ENCODE measurements at places on chromosomes 7 and 10.

- DNase-seq: no peak
Observed at GRCh38 chr10:35132727-35133126, 6.1 kb downstream of the CREM start.

GRCh38 chr10:132921086-132921485 lies 21.3 kb downstream of the CFAP46 start:
- DNase-seq: no peak

DNA sequence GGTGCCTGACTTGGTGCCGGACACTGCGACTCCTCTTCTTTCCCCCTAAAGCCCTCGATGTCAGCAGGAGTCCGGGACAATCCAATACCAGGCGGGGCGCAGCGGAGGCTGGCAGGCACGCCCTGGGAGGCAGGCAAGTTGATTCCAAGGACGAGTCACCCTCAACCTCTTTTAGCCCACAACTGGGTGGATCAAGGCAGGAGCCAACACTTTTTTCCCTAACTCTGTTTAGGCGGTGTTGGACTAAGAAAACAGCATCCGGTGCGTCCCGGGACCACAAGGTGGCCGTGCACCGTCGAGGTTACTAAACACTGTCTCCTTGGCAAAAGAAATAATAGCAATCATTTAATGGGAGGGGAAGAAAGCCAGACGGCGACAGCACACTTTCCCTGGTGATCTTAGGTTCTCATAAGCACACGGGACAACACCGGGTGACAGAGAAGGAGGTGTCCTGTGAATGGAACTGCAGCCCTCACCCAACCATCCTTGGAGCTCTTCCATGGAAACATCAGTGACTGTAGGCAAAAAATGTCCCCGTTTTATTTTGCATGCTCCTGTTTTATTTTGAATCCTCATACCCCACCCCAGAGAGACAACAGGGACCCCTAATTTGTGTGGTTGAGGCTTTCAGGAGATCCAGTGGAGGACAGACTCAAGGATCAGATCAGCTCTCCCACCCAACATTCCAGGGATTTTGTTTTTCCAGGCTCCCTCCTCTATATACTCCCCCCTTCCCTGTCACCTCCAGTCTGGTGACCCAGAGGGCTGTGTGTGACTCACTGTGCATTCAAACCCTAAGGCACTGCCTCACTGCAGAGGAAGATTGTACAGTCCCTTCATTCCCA lies 1.3 kb upstream of the CALCR start:
- DNase-seq: no peak

GRCh38 chr7:13846386-13846785 lies 143.1 kb downstream of the ETV1 start:
- DNase-seq: no peak

Data from stimulated activated CD4-positive, alpha-beta T cell treated with anti-CD3 and anti-CD28 coated beads, TNF-alpha, amount 100 ng/mL, for 1 hour (primary cell).